Activated naive CD4-positive, alpha-beta T cell (primary cell): ENCODE measurements at places on chromosomes 7 and 10.

DNA sequence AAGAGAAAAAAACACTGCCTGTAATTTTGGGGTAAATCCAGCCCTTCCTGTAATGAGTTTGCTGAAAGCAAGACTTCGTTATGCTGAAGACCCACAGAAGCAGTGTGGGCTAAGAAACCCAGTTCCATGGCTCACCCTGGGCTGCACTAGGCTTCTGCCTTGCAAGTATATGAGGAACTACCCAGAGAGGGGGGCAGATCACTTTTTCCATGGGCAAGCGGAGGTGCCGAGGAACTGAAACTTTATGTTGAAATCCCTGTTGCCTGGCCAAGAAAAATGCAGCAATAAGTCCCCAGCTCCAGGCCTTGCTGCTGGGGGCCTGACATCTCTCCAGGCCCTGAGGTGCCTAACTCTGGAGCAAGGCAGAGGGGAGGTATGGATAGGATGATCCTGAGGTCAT is 8.5 kb downstream of the RASSF4 start:
- no peak for DNase-seq

DNA sequence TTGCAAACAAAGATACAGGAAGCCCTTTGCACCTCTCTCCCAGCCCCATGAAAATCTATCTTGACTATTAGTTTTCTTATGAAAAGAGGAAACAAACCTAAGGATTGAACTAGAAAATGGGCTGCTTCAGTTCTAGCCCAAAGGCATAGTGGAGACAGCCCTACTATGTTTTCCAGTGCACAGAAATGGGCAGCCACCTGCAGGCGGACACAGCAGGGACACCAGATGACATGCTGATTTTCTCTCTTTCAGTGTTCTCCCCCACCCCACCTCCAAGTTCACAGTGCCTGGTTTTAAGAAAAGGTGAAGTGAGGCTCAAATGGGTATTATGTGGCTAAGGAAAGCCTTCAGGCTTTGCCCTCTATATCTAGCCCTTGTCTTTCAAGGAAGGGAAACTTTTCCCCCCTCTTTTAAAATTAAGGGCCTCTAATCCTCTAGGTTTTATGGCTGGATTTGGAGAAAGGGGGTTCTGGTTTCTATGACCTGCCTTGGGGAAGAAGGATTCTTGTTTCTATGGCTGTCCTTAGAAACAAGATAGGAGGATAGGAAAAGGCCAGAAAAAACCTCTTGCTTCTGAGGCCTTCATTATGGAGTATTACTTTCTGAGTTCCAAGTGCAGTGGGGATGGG is 23.5 kb upstream of the DDX50 start:
- DNase-seq, result no peak

GRCh38 chr7:50415844-50416364 is 34.2 kb downstream of the FIGNL1 start:
- no peak for DNase-seq

DNA sequence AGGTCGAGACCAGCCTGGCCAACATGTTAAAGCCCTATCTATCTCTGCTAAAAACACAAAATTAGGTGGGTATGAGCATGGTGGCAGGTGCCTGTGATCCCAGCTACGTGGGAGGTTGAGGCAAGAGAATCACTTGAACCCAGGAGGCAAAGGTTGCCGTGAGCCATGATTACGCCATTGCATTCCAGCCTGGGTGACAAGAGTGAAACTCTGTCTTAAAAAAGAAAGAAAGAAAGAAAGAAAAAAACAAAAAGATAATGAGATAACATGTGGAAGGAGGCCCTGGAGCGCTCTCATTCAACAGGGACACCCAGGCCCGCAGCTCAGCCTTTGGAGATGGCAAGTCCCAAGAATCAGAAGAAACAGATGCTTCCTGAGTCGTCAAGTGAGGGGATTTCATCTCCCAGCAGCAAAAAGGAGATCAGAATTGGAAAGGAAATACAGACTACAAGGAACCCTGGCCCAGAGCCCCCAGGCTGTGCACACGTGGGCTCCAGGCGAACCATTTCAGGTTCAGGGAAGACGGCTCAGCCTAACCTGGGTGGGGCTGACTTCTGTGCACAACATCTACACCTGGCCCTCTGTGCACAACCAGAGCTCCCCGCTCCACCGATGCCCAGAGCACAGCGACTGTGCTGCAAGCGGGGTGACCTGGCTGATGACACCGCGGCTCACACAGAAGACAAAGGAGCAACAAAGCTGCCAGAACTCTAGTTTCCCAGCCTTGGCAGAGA is 33.3 kb downstream of the GNA12 start:
- no peak for DNase-seq

GRCh38 chr7:27277628-27278027 is 35.0 kb downstream of the EVX1 start:
- DNase-seq, result no peak

DNA sequence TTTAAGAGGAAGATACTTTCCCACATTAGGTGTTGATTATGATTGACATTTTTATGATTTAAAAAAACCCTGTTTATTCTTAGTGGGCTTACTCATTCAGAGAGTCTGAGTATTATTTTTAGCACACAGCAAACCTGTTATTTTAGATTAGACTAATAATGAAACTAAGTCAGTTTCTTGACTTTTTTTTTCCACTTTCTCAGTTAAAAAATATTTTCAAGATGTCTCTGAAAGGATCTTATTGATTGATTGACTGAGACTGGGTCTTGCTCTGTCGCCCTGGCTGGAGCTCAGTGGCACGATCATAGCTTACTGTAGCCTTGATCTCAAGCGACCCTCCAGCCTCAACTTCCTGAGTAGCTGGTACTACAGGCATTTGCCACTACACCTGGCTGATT is 20.4 kb upstream of the INPP5F start:
- no peak for DNase-seq

- no peak for DNase-seq
Observed at GRCh38 chr7:40937879-40938278, 765.0 kb downstream of the INHBA start.

DNA sequence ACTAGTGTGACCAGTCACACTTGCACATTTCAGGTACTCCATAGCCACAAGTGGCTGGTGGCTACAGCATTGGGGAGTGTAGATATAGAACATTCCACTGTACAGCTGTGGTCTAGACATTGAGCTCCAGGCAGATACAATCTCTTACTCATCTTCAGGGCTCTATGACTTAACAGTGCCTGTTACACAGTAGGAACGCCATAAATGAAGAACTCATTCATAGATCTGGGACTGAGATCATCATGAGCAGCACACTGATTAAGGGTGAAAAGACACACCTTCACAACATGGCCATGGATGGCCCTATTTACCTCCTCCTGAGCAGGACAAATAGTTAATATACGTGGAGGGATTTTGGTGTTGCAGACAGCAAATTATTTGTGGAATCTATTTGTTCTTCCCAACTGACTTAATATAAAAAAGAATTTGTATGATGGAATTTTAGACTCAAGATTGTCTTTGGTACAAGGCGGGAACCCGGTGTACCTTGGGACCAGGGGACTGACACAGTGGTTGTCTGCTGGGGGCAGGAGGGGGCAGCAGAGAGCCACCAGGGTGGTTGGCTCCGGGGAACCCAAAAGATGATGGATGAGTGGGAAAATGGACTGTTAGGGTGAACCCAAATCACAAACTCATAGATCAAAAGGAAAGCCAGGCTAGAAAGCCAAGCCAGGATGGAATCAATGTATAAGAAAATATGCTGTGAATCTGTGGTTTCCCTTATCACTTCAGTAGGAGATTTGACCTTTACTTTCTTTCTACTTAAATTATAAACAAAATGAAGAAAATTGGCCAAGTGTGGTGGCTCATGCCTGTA is 24.3 kb upstream of the CPA2 start:
- peak; percentile 61 for DNase-seq

DNA sequence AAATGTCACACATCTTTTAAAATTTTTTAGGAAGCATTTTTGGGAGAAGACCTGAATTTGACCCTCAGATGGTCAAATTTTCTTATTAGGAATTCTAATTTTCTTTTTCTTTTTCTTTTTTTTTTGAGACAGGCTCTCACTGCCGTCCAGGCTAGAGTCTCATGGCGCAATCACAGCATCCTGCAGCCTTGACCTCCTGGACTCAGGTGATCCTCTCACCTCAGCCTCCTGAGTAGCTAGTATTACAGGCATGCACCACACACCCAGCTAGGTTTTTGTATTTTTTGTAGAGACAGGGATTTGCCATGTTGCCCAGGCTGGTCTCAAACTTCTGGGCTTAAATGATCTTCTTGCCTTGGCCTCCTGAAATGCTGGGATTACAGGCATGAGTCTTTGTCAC is 65.4 kb downstream of the AKAP9 start:
- DNase-seq, result no peak

DNA sequence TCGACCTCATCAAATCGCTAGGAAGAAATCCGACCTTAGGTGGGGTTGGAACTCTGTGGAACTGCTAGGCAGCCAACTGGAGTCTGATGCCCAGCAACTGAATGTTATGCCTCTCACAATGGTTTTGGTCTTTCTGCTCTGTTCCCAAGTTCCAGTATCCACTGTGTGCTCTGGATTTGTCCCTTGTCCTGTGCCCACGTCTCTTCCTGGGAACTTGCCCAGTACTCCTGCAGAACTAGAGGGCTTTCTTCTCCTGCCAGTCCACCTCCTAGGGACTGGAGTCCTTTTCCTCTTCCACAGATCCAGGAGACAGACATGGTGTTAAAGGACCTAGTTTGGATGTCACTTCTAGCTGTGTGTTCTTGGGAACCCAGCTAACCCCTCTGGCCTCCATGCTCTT is 26.6 kb downstream of the PRTFDC1 start:
- DNase-seq, result no peak

DNA sequence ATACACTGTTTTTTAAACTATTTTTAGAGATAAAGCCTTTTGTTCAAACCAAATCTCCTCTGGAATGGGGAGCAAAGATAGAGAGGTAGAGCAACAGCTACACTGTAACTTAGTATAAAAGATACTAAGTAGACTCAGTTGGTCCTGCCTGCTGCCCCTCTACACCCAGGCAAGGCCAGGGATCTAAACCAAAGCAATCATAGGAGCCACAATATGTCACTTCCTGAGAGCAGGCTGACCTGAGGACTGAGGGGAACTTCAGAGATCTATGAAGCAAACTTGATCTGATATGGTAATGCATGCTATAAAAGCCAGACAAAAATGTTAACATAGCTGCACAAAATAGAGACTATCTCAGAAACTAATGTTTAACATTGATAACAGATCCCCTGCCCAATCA is 7.0 kb upstream of the TRDMT1 start:
- DNase-seq, result no peak
